Osteoblast (primary cell): ENCODE measurements at places on chromosomes 12 and 14.
A peak's percentile ranks its signal among the peaks of the same experiment; 100 is the strongest.

DNA sequence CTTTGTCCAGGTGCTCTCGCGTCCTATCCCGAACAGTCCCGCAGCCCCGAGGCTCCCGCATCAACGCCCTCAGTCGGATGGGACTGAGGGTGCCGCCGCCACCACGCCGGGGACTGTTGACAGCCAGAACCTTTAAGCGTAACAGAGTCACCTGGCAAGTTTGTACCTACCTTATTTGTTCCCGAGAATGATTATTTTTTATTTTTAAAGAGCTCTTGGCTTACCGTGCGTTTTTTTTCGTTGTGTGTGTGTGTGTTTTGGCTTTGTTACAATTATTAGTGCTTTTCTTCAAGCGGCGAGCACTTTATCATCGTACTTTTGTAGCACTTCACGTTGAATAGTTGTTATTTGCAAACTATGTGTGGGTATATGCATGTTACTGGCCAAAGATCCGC is 463 bp downstream of the COA8 start:
- no peak for DNase-seq

- DNase-seq = no peak
Observed at GRCh38 chr12:117049295-117049694, 49.9 kb downstream of the TESC start.

GRCh38 chr12:1532375-1533165 is 61.8 kb downstream of the FBXL14 start:
- DNase-seq = peak; percentile 73

GRCh38 chr14:95123891-95124579 is 33.3 kb downstream of the DICER1 start:
- DNase-seq = no peak
